ENCODE measurements at places on chromosomes 16 and 17. TPM values are rescaled to one million over a fixed set of nuclear protein-coding genes. Genes with fewer than 3 reads are reported as not detected.

FBXW10B gene
- not detected for total RNA-seq

KRTAP2-3 gene
- not detected for total RNA-seq

FN3K gene
- 0.68 TPM for total RNA-seq

UBALD2 gene
- 5.9 TPM for total RNA-seq

CPHXL2 gene
- total RNA-seq = not detected

TMEM235 gene
- total RNA-seq = not detected

DLX4 gene
- total RNA-seq = not detected

RNF222 gene
- total RNA-seq = not detected

TMEM95 gene
- total RNA-seq = not detected

ABCC11 gene
- 2.6 TPM for total RNA-seq

GGT6 gene
- total RNA-seq = not detected

ANKRD40CL gene
- not detected for total RNA-seq

AOC2 gene
- 1.4 TPM for total RNA-seq

TMEM204 gene
- total RNA-seq = 16.8 TPM

AANAT gene
- not detected for total RNA-seq

ZDHHC7 gene
- 59.2 TPM for total RNA-seq

MYO15A gene
- 3.1 TPM for total RNA-seq

PDPR gene
- total RNA-seq = 22.0 TPM

ELMO3 gene
- total RNA-seq = 0.06 TPM

CASKIN1 gene
- total RNA-seq = 0.12 TPM

TMEM114 gene
- not detected for total RNA-seq

OR4D2 gene
- not detected for total RNA-seq

TLCD2 gene
- total RNA-seq = 3.6 TPM

SLC9A5 gene
- 0.05 TPM for total RNA-seq

HOXB7 gene
- total RNA-seq = not detected

HS3ST4 gene
- not detected for total RNA-seq

AURKB gene
- 1.6 TPM for total RNA-seq

TRIM47 gene
- 35.9 TPM for total RNA-seq

HID1 gene
- 1.3 TPM for total RNA-seq

SGCA gene
- total RNA-seq = 0.37 TPM

NHLRC4 gene
- total RNA-seq = 3.5 TPM

MT1F gene
- 0.29 TPM for total RNA-seq

SPPL2C gene
- not detected for total RNA-seq

HS3ST3B1 gene
- total RNA-seq = 5.4 TPM

DNASE1L2 gene
- total RNA-seq = not detected

WNT3 gene
- total RNA-seq = 0.56 TPM
